Mesothelial cell of epicardium (in vitro differentiated cells): ENCODE measurements at places on chromosomes 2 and 18. TPM values are rescaled to one million over a fixed set of nuclear protein-coding genes. Genes with fewer than 3 reads are reported as not detected.

Gene DNAJC5G
- 0.18 to 0.27 TPM in 2 of 3 replicates, not detected in the other for total RNA-seq

Gene CFC1
- not detected in 3 replicates for total RNA-seq

DNA sequence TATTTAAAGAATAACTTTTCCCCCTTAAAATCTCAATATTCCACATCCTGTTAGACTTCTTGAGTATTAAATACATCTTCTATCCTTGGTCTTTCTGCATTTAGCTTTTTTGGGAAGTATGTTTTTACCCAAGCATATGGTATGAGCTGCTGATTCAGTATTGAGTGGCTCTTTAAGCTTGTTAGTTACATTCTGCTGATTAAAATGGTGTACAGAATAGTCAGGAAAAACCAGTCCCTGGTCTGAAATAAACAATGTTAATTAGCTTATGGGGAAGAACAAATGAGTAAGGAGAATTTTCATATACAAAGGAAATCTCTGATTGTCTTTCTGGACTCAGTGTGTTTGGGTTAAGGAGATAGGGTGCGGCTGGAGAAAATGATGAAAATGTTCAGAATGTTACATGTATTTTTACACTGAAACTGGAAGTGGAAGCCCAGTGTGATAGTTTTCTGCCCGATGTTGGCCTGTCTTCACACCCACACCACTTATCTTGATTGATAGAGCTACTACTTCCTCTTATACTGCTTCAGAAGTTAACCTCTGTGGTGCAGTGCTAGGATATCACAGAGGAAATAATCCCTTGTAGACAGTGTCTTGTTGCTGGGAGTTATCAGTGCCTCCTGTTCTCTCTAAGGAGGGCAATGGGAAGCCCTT lies 84.0 kb downstream of the MSH2 start:
- no peak overlapping the region for H3K27ac ChIP-seq
- H3K4me3 ChIP-seq, result no peak overlapping the region

GRCh38 chr2:1246239-1246638 lies 167.0 kb upstream of the TPO start:
- no peak overlapping the region for H3K27ac ChIP-seq
- no peaks in the 10 kb centered on the region for H3K36me3 ChIP-seq
- DNase-seq, result no peak
- no peak overlapping the region for H3K4me3 ChIP-seq

- H3K4me3 ChIP-seq, result no peak overlapping the region
- H3K27me3 ChIP-seq, result peaks cover 6% of the 10 kb centered on the region
- no peak for DNase-seq
- no peak overlapping the region for H3K27ac ChIP-seq
- no peaks in the 10 kb centered on the region for H3K36me3 ChIP-seq
- H3K4me1 ChIP-seq, result no peaks in the 10 kb centered on the region
Observed at GRCh38 chr2:100703739-100704138, 116.2 kb upstream of the NPAS2 start.

DNA sequence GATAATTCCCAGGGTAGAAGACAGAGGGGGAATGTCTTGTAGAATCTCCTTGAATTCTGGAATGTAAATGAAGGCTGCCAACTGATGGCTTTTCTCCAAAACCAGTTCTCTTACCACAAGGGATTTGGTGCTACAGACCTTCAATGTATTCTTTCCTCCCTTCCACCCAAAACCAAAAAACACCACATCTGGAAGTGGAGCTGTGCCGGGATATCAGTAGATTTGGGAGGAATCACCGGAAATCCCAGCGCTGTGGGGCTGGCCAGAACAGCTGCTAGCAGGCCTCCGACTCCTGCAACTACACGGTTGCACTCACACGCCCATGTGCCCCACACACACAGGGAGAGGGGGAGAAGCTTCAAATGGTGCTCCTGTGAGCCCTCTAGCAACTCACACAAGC lies 45.7 kb downstream of the RPL31 start:
- no peak for DNase-seq
- no peaks in the 10 kb centered on the region for H3K27me3 ChIP-seq
- H3K4me3 ChIP-seq, result no peak overlapping the region
- peak overlapping the region; percentile 53 for H3K27ac ChIP-seq
- no peaks in the 10 kb centered on the region for H3K4me1 ChIP-seq
